ENCODE measurements at places on chromosomes 7 and 10.

- DNase-seq, result no peak
These were observed at the start of gene ACTA2 for GRCh38 chr10:88952647-88953111. Gene ACTA2 (minus strand): TSS chr10:88952773. CDS start chr10:88948930, 3,843 bp downstream.

GRCh38 chr10:62527019-62527827 lies 153.1 kb downstream of the ZNF365 start:
- no peak for DNase-seq

- DNase-seq, result no peak
These were observed 346.2 kb upstream of the AOAH start for GRCh38 chr7:37070471-37070870.

DNA sequence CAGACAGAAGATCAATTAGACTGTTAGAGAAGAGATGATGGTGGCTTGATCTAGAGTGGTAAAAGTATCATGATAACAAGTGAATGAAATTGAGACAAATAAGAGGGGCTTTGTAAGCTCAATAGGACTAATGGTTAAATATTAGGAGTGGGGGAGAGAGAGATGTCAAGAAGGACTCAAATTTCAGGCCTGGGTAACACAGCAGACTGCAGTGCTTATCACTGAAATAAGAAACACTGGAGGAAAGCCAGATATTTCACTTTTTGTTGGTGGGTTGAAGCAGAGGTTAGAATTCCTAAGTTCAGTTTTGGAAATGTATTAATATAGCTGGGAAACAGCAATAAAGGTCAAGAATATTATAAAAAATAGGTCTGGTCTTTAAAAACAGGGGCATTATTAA lies 74.6 kb downstream of the ORC5 start:
- DNase-seq, result no peak

DNA sequence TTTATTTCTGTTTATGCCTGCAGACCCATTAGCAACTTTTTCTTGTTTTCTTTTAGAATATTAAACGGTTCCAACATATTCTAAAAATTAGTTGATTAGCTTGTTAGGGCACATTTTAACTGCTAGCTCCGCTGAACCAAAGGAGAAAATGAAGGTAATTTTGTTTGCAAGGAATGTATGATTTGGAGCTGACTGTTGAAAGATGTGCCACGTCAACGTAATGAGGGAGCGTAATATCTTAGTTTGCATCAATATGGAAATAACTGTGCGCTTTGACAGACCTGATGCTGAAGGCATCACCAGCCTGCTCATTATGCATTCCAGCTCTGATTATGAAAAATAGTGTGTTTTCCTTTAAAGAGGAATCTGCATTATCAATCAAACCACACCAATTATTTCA lies 102.0 kb upstream of the CTBP2 start:
- no peak for DNase-seq

Measured in NCI-H2107 (cell line).